ENCODE measurements at places on chromosomes 5 and 9.

- no peak for DNase-seq
These were observed 10.2 kb downstream of the OR13J1 start for GRCh38 chr9:35859990-35860339.

GRCh38 chr5:116764941-116765340, 190.3 kb upstream of the SEMA6A start:
- DNase-seq: no peak

DNA sequence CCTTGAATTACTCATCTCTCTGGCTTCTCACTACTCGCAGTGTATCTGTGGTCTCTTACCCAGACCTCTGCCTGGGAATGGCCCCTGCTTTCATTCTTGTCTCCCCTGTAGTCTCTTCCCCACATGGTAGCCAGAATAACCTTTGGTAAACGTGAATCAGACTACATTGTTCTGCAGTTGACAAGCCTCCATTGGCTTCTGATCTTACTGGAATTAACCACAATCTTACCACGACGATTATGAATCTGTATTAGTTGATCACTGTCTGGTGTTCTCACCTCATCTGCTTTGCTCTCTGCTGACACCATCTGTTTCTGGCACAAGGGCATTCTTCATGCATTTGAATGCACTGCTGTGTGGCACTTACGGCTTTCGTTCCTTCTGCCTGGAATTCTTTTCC, 781.2 kb downstream of the MTRR start:
- DNase-seq: no peak

- DNase-seq: no peak
These were observed 149.2 kb upstream of the RGMB start for GRCh38 chr5:98624145-98624880.

DNA sequence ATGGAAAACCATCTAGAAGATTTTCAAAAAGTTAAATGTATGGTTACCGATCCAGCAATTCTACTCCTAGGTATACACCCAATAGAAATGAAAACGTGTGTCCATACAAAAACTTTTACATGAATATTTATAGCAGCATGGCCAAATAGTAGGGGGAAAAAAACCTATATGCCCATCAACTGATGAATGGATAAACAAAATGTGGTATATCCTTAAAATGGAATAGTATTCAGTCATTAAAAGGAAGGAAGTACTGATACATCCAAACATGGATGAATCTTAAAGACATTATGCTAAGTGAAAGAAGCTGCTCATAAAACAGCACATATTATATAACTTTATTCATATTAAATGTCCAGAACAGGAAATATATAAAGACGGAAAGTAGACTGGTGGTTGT, 93.2 kb upstream of the SPOCK1 start:
- no peak for DNase-seq
